ENCODE measurements at places on chromosomes 13 and 19.

GRCh38 chr13:25662516-25662915, 290.7 kb downstream of the ATP8A2 start:
- DNase-seq: no peak

DNA sequence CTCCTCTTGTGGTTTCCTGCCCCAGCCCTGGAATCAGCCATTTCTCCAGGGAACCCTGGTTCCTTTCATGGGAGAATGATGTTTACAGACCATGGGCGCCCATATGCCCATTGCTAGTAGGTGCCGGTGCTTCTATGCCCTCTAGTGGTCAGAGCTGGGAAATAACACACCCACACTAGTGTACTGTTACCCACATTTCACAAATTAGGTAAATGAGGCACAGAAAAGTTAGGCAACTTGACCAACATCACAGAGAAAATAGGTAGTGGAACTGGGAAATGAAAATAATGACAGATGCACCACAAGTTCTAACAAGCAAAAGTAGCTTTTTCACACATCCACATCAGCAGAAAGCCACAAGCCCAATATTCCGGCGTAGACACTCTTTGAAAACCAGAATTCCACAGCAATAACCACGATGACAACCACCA, 1.3 kb upstream of the CEACAM3 start:
- DNase-seq: peak; percentile 71

- no peak for DNase-seq
Observed at GRCh38 chr19:35293363-35293739, 1.4 kb downstream of the MAG start.

DNA sequence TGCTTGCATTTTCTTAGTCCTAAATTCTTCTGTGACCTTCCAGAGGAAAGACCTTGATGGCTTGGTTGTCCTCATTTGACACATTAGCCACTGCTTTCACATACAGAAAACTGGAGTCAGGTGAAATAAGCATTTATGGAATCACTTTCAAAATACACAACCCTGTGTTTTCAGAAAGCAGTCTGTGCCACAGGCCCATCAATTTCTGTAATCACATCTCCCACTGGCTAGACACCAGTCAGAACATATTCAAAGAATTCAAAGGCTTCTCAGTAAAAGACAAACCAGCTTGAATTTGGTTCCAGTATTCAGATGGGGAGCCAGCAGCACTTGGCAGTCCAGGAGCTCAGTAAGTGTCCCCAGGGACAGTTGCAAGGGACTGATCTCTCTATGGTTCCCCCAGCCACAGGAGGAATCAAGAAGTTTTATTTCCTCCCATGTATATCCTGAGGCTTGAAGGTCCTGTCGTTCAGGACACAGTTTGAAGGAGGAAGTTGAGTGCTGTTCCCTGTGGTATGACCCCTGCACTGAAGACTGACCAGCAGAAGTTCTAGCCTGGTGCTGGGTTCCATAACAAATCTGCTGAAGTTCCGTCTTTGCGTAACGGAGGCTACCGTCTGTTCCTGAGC, 214.3 kb downstream of the FOXO1 start:
- peak; percentile 32 for DNase-seq

DNA sequence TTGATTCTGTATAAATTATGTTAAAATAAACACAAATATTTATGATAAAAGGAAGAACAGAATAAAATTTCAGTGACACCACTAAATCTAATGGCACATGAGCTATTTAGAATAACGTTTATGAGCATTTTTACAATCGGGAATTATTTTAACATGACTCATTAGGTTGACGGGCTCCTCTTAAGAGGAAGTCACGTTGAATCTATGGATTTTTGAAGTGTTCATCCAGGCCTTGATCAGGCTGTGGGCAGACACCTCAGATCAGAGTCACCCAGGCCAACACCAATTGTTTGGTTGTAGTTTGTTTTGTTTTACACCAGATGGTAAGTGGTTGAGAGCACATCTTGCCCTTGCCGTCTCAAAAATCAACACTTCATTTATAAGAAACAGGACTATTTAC, 257.8 kb downstream of the FOXO1 start:
- no peak for DNase-seq

DNA sequence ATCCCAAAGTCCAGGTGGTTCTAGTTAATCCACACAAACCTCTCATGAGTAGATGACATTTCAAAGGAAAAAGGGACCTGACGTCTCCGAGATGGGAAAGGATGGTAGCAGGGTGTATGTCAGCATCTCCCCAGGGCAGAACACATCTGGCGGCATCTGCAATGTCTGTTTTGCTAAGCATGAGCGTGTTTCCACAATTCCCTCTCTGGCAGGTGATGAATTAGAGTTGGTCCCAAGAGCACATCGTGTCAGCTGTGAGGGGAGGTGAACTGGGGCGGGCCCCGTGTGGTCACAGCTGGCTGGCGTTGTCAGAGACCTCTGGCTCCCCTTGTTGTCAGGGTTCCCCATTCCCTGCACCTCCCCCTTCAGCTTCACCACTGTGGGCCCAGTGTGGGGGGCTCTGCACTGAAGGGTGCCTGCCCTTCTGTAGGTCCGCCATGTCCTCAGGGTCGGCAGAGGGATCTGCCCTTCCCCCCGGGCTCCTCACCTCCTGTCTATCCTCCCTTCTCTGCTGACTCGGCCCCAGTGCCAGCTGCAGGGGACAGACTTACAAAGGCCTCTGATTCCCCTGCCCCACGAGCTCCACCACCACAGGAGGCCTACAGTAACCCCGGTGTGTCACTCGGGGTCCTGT, 58.2 kb downstream of the CDADC1 start:
- DNase-seq: no peak

- DNase-seq: no peak
Observed at GRCh38 chr13:86155756-86156155, 356.5 kb upstream of the SLITRK6 start.

- no peak for DNase-seq
Observed at GRCh38 chr19:18339723-18340122, 675 bp upstream of the PGPEP1 start.

GRCh38 chr19:13526552-13526951, 20.3 kb upstream of the CACNA1A start:
- DNase-seq: no peak

DNA sequence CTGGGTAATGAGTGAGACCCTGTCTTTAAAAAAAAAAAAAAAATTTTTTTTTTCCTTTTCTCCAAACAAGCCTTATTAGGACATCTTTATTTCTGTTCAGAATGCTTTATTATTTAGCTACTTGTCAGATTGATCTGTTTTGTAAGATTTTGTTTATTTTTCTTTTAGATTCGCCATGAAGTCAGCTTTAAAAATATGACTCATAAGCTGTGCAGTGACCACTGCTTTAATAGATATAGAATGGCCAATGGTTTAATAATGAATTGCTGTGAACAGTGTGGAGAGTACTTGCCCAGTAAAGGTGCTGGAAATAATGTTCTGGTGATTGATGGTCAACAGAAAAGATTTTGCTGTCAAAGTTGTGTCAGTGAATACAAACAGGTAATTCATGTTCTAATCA, 47.7 kb downstream of the ZMYM2 start:
- DNase-seq: no peak

GRCh38 chr13:76879203-76879882, 6.9 kb downstream of the KCTD12 start:
- DNase-seq: peak; percentile 63

DNA sequence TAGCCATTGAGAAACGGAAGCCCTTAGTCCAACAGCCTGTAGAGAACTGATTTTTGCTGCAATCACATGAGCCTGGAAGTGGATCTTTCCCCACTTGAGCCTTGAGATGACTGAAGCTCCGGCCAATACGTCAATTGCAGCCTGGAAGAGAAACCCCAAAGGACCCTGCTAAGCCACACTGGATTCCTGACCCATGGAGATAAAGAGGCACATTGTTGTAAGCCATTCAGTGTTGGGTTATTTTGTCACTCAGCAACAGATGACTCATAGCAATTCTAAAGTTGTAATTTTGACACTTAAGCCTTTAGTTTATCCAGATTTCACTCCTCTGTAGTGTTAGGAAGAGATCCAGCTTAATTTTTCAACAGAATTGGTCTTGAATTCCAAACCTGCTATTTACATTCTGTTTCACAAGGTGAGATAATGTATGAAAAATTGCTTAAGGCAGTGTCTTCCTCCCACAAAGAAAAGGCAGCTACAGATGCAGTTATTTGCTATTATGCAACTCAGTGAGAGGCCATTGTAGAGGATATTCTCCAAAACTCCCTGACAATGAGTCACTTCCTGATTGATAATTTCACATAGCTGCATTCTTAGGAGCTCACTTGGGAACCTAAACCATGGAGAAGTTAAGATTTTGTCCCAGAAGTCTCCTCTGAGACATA, 59.4 kb upstream of the TSHZ3 start:
- no peak for DNase-seq

DNA sequence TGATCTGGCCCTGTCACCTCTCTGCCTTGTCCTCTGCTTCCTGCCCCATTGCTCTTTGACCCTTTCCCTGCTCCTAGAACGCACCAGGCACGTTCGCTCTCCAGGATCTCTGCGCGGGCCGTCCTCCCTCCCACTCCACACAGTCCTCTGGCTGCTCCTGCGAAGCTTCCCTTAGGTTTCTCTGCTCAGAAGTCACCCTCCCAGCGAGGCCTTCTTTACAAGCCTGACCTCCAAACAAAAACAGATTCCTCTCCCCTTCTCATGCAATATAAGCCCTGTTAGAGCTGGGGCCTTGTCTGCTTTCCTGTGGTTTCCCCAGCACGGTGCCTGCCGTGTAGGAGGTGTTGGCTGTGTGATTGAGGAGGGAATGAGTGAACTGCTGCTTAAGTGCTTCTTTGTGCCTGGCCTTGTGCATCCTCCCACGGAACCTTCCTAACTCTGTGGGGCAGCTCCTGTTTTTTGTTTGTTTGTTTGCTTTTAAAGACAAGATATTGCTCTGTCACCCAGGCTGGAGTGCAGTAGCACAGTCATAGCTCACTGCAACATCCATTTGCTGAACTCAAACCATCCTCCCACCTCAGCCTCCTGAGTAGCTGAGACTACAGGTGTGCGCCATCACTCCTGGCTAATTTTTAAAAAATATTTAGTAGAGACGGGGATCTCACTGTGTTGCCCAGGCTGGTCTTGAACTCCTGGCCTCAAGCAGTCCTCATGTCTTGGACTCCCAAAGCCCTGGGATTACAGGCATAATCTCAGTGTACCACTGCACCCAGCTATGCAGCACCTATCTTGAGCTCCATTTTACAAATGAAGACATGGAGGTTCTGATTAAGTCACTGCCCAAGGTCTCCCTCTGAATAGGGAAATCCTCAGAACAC, 82.0 kb downstream of the SIPA1L3 start:
- no peak for DNase-seq

DNA sequence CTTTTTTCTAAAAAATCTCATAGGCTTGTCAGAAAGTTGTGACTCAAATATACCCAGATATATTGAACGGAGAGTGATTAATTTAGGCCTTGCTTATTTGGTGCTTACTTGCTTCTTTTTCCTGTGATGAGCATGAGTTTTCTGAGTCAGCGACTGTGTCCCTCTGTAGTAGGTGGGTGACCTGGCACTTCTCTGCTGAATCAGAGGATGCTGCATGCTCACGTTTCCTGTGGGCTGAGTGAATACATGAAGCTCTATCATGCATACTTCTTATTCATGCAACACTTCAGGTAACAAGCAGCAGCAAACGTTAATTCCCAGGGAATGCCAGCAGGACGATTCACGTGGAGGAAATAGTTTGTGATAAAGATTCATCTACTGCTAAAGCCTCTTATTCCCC, 245.0 kb downstream of the KLF5 start:
- DNase-seq: peak; percentile 52

DNA sequence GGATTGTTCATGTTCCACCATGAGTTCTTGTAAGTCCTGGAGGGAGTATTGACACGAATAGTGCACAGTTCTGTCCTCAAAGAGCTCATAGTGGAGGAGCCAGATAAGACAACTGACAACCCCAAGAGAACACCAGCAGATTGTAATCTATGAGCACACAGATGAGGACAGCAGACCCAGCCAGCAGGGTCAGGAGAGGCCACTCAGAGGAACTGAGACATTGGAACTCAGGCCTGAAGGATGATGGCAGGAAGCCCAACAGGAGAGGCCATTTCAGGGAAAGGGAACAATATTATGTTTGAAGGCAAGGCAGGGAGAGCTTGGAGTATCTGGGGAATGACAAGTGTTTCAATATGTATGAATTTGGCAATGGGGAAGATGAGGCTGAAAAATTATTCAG, 63.7 kb upstream of the IPO5 start:
- DNase-seq: no peak

GRCh38 chr13:44195245-44195644, 178.4 kb upstream of the SERP2 start:
- no peak for DNase-seq

DNA sequence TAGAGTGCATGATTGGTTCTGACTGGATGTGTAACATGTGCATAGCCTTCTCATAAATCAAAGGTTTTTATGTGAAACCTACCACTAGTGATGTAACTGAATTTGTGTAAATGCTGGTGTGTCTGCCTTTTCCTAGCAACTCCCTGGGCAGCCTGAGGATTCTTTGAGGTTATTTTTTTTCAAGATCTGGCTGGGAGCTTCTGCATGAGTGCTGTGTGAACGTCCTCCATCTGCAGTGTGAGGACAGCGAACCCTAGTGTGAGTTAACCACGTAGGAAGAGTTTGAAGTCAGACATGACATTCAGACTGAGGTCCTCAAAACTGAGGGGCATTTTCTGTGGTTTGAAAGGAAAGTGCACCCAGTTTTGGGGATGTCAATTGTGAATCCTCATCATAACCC, 39.9 kb downstream of the DPRX start:
- no peak for DNase-seq

DNA sequence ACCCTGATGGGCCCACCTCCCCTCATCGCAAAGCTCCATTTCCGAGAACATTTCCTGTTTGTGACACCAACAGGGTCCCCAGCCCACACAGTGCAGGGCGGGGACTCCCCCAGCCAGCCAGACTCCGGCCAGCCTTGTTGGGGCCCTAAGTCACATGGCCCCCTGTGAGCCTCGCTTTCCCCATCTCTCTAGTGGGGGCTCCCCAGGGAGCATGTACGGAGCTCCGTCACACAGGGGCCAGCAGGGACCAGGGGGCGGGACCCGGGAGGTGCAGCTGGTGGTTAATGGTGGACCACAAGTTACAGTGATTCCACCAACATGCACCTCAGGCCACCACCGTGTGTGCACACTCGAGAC, 1.7 kb downstream of the TBXA2R start:
- DNase-seq: peak; percentile 67

DNA sequence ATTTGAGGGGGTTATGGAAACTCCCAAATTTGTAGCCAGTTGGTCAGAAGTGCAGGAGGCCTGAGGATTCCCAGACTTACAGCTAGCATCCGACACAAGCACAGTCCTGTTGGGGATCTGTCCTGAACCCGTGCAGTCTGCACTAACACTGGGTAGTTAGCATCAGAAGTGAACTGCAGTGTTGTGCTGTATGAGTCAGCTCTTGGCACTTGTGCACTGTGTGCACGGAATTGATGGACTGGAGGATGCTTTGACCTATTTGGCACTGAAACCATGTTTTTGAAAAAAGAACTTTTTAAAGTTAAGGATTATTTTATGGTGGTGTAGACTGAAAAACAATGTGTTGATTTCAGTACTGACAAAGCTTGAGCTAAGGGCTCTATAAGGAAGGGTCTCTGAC, 279.0 kb downstream of the NHLRC3 start:
- DNase-seq: no peak

GRCh38 chr19:51156710-51157109, 14.6 kb downstream of the SIGLEC7 start:
- DNase-seq: no peak
